ENCODE measurements at places on chromosomes 7 and 10.

- no peak for DNase-seq
Observed at GRCh38 chr10:5196702-5197113, at the start of gene AKR1C4. AKR1C4 (plus strand) TSS chr10:5196837; CDS start chr10:5196868, 31 bp downstream.

- no peak for DNase-seq
Observed at GRCh38 chr10:72550239-72550638, 75.6 kb downstream of the MICU1 start.

- DNase-seq = no peak
Observed at GRCh38 chr7:137956183-137956582, 45.7 kb downstream of the CREB3L2 start.

- no peak for DNase-seq
Observed at GRCh38 chr7:35839860-35840854, 39.3 kb downstream of the SEPTIN7 start.

DNA sequence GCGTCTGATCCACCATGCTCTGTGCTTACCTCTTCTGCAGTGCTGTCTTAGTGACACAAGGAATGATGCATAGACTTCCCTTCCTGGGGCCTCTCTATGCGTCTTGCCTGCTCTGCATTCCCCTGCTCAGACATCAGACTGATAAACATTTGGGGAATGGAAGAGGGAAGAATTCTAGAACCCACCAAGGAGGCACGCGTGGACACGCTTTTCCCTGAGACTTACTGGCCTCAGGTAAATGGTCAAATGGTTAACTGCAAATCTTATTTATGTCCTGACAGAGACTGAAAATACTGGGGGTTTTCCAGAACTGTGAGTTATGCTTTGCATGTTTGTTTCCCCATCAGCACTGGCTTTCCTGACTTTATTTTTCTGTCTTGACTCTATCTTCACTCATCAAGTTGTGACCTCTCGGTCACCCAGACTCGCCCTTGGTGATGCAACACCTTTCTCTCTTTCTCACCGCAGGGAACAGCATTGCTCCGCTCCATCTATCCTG lies 285.9 kb upstream of the FZD8 start:
- no peak for DNase-seq

GRCh38 chr10:69957886-69958555 lies 94.6 kb upstream of the MACROH2A2 start:
- DNase-seq = no peak

DNA sequence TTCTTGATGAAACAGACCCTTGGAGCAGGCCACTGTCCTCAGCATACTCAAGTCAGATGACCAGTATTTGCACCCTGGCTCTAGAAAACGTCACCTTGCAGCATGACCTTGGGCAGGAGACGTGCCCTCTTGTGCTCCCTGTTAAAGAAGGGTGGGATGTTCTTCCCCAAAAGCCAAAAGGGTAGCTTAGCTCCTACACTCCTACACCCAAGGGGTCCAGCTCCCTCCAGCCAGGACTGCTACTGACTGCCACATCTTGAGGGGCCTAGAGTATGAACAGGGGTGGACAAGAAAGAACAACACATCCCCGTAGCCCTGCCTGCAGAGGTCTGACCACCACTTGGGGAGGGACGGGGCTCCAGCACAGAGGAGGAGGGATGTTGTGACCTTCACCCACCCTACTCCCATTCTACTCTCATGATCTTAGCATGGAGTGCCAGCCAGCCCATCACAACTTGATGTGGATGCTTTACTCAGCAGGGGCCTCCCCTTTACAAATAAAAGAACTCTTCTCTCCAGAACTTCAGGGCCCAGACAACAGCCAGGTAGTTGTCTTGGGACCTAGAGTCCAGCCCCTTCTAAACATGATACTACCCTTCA lies 165.3 kb upstream of the ZMIZ1 start:
- no peak for DNase-seq

DNA sequence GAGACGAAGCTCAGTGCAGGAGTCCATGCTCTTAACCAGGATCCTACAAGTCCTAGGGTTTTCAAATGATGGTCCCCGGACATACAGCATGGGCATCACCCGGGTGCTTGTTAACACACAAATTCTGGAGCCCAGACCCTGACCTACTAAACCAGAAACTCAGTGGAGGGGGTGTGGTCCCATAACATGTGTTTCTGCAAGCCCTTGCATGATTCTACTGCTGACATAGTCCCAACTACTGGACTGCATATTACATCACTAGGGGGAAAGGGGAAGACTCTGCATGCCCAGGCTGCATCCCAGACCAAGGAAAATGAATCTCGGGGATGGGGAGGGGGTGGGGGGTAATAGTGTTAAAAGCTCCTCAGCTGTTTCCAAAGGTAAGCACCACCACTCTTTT lies 40.3 kb downstream of the GRB10 start:
- no peak for DNase-seq

GRCh38 chr10:58735087-58735486 lies 222.4 kb downstream of the BICC1 start:
- DNase-seq = no peak

- DNase-seq = no peak
Observed at GRCh38 chr7:34070511-34071323, 165.4 kb downstream of the BMPER start.
